ENCODE measurements at places on chromosomes 12 and 14.
A peak's percentile ranks its signal among the peaks of the same experiment; 100 is the strongest.

DNA sequence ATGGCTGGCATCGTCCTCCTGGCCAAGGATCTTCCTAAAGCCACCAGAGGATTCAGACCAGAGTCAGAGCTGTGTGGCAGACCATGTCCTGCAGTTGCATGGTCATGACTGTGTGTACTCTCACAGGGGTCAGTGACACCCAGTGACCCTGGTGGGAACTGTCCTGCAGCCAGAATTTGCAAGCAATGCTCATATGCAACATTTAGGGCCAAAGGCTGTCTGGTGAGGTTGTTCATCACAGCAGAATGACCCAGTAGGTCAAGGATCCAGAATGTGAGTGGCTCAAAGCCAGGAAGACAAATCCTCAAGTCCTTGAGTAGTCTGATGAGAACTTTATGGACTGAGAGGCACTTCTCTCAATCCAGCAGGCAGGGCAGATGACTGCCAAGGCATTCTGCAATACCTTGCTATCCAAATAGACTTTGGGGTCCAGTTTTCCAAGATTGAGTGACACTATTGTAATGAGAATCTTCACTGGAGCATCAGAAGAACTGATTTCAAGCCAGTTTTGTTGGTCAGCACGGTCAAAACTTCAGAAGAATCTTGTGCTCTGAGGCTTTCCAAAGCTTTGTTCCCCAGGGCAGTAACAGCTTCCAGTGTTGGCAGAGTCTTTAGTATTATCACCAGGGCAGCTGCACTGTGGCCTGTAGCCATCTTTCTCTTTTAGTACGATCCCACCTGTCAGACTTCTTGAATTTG lies 122.0 kb downstream of the PTCSC3 start:
- no peak for DNase-seq

DNA sequence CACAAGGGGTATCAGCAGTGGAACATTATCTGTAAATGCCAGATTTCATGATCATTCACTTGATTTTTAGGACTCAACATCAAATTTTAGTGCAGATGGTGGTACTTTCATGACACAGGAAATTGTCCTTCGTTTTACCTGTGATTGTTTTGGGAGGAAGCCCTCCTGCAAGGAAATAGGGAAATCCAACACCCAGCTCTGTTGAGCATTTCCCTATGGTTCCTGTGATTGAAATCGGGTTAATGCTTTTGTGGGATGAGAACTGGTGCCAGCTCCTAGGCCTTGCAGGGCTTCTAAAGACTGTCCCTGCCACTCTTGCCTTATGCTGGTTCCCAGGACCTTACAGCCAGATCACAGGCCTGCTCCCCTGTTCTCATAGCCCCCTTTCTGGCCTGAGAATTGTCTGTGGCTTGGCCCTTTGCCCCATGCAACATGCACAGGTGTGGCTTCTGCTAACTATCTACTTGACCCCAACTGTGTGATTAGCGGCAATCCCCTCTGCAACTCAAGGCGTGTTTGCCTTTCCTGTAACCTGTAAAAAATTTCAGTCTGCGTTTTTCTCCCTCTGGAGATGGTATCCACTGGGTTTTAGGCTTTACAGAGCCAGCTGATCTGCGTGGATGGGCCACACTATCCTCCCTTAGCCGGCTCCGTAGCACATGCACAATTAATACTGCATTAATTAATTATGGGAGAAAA lies 112.5 kb downstream of the ETV6 start:
- DNase-seq, result no peak

DNA sequence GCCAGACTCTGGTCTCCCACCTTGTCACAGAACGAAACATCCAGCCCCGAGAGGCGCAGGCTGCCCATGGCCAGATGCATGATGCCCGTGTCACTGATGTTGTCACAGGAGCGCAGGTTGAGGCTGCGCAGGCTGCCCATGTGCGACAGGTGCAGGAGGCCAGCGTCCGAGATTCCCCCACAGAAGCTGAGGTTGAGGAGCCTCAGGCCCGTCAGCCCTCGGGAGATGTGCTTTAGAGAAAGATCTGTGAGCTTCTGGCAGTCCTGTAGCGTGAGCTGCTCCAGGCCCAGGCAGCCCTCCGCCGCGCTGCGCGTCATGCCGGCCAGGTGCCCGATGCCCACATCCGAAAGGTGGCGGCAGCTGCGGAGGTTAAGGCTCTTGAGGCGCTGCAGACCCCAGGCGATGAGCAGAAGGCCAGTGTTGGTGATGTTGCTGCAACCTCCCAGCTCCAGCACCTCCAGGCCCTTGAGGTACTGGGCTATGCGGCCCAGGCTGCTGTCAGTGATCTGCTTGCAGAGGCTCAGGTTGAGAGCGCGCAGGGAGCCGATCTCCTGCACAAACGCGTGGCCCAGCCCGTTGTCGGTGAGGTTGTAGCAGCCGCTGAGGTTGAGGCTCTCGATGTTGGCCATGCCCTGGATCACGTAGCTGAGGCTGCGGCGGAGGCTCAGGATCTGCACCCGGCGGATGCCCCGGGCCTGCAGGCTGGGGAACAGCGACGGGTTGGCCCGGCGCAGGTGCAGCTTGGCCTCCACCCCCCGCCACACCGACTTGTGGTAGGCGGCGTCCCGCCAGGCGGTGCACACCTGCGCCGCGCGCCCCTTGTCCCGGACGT lies 991 bp downstream of the FBXL14 start:
- peak; percentile 45 for DNase-seq

- DNase-seq, result peak; percentile 49
These were observed at the start of gene JAG2 for GRCh38 chr14:105168496-105168978. JAG2 (minus strand) TSS chr14:105168776; CDS start chr14:105168420, 356 bp downstream.

- no peak for DNase-seq
These were observed 38.7 kb upstream of the NOVA1 start for GRCh38 chr14:26636561-26636960.

- DNase-seq, result peak; percentile 67
These were observed 9.4 kb downstream of the ASPG start for GRCh38 chr14:104094709-104095425.

DNA sequence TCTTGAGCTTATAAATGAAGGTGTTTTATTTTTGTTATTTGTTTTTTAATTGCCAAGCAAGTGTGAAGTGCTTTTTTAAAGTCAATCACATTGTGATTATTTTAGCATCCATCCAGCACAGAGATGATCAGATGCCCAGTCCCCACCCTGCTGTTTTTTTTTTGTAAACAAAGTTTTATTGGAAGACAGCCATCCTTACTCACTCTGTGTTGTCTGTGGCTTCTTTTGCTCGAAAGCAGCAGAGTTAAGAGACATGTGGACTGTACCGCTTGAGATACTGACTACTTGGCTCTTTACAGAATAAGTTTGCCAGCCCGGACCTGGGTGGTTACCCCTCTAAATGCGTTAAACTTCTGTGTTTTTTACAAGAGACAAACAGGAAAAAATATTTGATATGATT lies 30.9 kb upstream of the AMN start:
- no peak for DNase-seq

DNA sequence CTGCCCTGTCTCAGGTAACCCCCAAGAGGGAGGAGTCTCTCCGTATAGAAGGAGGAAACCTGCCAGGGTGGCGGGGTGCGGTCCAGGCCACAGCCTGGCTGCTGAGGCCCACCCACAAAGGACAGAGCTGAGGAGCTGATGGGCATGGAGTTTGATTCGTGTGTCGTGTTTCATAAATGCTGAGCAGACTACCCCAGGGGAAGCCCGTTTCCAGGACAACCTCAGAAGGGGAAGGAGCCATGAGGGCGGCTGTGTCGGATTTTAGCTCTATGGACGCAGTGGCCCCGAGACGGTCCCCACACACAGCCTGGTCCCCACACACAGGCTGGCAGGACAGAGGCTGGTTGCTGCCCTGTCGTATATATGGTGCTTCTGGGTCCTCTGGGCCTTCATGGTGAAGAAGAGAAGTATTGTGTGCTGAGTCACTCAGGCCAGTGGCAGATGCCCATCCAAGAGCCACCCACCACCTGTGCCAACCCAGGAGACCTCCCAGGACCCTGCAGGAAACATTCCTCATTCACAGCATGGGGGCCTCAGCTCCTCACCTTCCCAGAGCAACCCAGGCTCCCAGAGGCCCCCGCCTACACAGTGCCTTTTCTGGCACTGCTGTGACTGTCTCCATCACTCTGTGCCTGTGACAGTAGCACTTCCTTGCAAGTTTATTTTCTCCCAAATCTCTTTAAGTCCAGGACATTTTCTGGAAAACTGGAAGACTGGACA lies 63.1 kb upstream of the RIN3 start:
- no peak for DNase-seq

- DNase-seq, result peak; percentile 47
These were observed 126.8 kb upstream of the NCOR2 start for GRCh38 chr12:124694250-124694649.

GRCh38 chr14:67602995-67603545 lies 3.0 kb upstream of the PIGH start:
- no peak for DNase-seq

- no peak for DNase-seq
These were observed 84.5 kb downstream of the MDGA2 start for GRCh38 chr14:47590767-47591495.

GRCh38 chr12:124633365-124634362 lies 66.3 kb upstream of the NCOR2 start:
- no peak for DNase-seq

DNA sequence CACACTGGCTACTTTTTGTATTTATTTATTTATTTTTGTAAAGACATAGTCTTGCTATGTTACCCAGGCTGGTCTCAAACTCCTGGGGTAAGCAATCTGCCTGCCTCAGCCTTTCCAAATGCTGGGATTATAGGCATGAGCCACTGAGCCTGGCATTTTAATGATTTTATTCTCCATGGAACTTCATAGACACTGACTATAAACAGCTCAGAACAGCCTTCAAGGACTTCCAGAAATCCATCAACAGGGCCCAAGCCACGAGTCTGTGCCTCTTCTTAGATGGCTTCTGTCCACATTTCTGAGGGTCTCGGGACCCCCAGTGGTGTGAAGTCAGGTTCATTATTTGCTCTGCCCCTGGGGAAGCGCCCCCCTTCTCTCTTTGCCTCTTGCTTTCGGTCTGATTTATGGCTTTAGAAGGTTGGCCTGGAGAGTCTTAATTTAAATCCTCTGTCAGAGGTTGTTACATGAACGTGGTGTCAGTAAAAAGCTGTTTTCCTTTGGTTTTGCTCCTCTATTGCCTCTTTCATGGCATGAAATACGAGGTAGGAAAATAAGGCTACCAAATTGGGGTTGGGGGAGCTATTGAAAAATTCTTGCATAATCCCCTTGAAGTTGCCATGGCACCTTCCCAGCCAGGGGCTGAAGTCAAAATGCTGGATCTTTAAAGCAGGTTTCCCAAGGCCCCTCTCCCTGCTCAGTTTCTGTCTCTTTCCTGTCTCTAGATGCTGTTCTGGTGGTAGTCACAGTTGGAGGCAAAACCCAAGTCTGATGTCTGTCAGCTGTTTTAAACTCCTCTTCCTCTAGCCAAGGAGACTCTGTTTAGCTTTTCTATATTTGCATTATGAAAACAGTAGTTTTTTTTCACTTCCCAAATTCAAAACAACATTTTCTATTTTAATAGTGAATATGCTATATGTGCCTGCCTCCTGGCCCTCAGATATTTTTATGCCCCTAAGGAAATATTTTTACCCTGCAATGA lies 129.4 kb downstream of the SMOC1 start:
- DNase-seq, result no peak

DNA sequence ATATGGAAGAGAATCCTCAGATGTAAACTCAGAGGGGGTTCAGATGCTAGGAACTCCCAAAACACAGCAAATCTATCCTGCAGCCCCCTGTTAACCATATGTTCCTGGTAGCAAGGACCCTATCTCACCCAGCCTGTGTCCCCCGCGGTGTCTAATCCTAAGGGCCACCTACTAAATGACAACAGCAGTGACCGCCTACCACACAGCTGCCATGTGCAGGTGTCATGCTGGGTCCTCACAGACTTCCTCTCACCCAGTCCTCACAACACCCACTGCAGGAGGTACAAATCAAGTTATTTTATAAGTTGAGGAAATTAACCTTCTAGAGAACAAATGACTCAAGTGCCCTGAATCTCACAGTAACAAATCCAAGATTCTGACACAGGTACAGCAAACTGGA lies 73.9 kb downstream of the ITPK1 start:
- no peak for DNase-seq

DNA sequence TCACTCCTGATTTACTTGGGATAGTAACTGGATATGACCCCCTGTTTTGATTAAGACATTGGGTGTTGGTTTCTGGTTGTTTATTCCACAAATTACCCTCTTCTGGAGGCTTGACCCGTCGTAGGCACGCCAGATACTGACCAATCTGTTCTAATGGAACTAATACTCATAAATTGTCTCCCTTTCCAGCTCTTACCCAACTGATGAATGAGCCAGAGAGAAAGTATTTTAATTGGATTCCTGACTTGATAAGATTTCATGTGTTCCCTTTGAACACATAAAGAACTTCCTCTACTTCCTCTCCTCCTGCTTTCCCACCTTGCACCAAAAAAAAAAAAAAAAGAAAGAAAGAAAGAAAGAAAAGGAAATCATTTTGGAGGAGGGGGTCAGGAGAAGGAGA lies 340.9 kb downstream of the PCNX1 start:
- DNase-seq, result no peak

GRCh38 chr14:87049950-87050349 lies 943.0 kb downstream of the GALC start:
- peak; percentile 9 for DNase-seq

GRCh38 chr12:106883426-106883825 lies 72.3 kb upstream of the TMEM263 start:
- DNase-seq, result no peak

GRCh38 chr12:112450725-112451124 lies 32.0 kb downstream of the PTPN11 start:
- no peak for DNase-seq

- peak; percentile 8 for DNase-seq
These were observed 214.2 kb upstream of the KRR1 start for GRCh38 chr12:75725521-75726111.

- no peak for DNase-seq
These were observed 2.7 kb downstream of the SHMT2 start for GRCh38 chr12:57232156-57232756.

GRCh38 chr14:83463500-83464098 lies 1929.9 kb upstream of the SEL1L start:
- DNase-seq, result peak; percentile 42

DNA sequence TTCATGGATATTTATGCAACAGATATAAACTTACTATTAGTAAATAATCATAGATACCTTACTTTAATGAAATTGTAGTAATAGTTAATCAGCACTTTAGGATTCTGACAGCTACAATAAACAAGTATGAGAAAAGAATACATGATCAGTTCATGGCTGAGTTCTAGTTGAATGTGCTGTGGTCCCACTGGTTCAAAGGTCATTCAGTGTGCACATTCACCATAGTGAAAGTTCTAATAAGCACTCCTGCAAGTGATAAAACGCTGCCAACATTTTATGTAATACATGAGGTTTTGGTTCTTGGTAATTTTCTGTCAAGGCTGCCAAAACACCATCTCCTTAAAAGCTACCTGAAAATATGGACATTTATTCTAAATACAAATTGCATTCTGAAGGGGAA lies 92.6 kb downstream of the NUMB start:
- no peak for DNase-seq

DNA sequence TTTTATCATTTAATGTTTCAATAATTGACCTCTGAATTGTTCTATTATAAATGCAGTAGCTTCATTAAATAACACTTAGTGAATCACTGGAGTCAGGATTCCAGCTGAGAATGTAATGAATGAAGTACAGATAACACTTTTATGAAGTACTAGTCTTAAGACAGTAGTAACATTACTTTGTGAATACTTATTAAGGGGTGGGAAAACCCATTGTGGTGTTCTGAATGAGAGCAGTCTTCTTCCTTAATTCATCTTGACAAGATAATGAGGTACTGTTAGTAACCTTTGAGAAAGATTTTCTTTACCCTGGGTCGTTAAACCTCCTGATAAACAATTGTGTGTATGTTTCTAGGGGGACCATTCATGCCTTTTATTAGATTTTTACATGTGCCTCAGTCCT lies 12.7 kb downstream of the NUP107 start:
- no peak for DNase-seq

- peak; percentile 50 for DNase-seq
These were observed 412 bp upstream of the TEP1 start for GRCh38 chr14:20413744-20414082.
